Stimulated activated CD8-positive, alpha-beta memory T cell treated with anti-CD3 and anti-CD28 coated beads, Interleukin-12 subunit alpha, Interleukin-12 subunit beta, amount 100 ng/mL, for 4 hours (primary cell): ENCODE measurements at places on chromosomes 1 and 21.

GRCh38 chr1:198447468-198447867, 93.0 kb downstream of the ATP6V1G3 start:
- DNase-seq, result no peak

GRCh38 chr1:74467786-74468377, 44.5 kb downstream of the LRRC53 start:
- DNase-seq, result no peak

- no peak for DNase-seq
Measured at GRCh38 chr21:33185852-33186251, 43.9 kb upstream of the IFNAR2 start.

- no peak for DNase-seq
Measured at GRCh38 chr1:246792603-246793002, 68.4 kb downstream of the SCCPDH start.

DNA sequence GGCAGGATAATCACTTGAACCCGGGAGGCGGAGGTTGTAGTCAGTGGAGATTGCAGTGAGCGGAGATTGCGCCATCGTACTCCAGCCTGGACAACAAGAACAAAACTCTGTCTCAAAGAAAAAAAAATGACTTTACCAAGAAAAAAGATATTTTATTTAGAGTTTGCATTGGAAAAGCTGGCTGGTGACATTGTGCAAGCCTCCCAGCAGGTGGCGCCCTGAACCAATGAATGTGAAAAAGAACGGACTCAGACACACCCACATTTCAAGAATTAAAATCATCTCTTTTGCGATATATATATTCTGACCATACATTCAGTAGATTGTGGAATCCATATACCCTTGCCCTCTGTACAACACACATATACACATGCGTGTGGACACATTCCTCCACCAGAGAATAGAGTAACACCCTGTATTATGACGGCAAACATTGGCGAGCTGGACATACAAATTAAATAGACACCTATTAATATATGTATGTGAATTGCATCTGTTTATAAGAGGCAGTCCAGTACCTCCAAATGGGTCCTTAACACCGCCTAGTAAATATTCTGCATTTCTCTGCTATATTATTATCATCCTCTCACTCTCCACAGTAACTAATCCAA, 39.0 kb upstream of the CADM3 start:
- DNase-seq, result peak; percentile 27

DNA sequence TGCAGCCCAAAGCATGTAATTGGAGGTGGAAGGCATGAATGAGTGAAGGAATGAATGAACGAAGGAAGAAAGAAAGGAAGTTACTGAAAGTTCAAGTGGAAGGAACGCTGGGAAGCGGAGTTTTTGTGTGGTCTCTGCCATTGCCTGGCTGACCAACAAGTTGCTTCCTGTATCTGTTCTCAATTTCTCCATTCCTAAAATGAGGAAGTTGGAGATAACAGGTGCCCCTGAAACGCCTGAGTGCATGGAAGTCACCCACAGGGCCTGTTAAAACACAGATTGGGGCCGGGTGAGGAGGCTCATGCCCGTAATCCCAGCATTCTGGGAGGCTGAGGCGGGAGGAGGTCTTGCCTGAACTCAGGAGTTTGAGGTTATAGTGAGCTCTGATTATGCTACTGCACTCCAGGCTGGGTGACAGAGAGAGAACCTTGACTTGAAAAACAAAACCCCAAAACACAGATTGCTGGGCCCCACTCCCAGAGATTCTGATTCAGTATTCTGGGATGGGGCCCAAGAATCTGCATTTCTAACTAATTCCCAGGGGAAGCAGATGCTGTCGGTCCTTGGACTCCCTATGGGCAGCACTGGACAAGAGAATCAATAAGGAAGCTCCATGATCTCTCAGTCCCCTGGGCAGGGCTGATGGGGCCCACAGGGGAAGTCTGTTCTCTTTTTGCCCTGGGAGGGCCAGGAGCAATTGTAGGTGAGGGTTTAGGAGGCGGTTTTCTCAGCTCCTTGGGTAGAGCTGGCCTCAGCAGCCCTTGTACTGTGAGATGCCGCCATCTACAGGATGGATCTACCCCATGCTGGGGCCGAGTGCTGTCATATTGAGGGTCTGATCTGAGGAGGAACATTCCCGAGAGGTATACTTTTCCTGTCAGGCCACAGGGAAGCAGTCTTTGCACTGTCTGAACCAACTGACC, 3.3 kb upstream of the CNR2 start:
- DNase-seq, result peak; percentile 25

GRCh38 chr1:244865028-244865371, 657 bp upstream of the HNRNPU start:
- no peak for DNase-seq

GRCh38 chr1:224267925-224268324, 62.0 kb downstream of the NVL start:
- no peak for DNase-seq

DNA sequence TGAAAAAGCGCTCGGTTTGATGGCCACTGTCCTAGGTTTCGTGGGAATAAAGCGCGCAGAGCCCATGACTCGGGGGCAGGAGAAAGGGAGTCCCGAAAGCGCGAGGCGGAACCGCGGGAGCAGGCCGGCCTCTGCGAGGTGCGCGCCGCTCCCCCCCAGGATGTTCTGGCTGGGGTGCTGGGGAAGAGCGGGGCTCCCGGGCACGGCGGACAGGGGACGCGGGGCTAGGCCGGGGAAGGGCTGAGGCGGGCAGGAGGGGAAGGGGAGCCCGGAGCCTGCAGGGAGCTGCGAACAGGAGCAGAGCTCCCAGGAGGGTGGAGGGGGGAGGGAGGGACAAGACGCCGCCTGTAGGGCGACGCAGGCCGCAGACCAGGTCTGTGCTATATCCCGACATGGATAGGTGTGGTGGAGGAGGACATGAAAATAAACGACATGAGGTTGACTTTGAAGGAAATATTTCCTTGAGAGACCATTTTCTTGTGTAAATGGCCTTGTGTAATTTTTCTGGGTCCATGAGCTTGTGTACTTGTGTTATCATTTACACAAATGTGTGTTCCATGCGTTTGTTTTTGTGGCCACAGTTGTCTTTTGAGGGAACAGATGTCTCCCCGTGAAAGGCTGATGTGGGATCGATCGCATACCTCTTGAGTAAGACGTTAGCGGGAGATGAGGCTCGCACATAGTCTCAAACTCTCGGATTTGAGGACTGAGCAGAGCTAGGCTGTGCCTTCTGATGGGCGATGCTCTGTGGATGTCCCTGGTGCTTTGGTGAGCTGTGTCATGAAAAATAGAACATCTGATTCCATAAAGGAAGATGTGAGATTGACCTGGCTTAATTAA, 1.3 kb downstream of the PCNT start:
- DNase-seq, result peak; percentile 5

DNA sequence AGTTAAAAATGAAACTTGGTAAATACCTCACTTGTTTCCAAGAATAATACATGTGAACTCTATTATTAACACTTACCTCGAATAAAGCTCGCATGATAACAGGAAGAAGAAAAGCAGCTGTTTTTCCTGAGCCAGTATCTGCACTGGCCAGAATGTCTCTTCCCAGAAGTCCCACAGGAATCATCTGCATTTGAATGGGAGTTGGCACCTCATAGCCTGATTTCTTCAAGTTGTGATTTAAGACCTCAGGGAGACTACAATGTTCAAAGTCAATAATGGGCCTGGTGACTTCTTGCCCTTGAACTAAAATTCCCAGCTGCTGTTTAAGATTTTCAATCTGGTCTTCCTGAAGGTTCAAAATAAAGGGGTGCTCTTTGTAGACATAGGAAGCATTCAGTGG, 3.8 kb downstream of the DDX59 start:
- DNase-seq, result no peak

GRCh38 chr1:213337025-213337678, 286.1 kb downstream of the RPS6KC1 start:
- DNase-seq, result no peak
